ENCODE measurements at places on chromosomes 2 and 18.

- DNase-seq, result no peak
Measured at GRCh38 chr2:118816669-118817068, 30.8 kb downstream of the EN1 start.

DNA sequence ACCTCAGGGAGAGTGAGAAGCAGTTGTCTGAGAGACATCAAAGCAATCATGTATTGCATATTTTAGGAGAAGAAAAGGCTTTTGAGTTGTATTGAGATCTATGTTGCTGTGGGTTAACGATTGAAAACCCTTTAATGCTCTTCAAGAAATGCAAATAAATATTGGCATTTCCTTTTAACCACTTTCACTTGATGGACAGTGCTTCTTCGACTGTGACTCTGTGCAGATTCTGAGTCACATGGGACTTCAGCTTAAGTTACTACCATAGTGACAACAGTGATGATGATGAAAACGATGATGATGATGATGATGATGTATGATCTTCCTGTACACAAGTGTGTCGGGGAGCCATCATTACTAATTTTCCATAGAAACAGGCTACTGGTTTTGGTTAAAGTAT lies 181.8 kb downstream of the AKAIN1 start:
- DNase-seq, result no peak

- DNase-seq, result no peak
Measured at GRCh38 chr2:203804764-203805485, 62.6 kb upstream of the CTLA4 start.

- DNase-seq, result no peak
Measured at GRCh38 chr2:215653344-215654030, 217.6 kb upstream of the FN1 start.

DNA sequence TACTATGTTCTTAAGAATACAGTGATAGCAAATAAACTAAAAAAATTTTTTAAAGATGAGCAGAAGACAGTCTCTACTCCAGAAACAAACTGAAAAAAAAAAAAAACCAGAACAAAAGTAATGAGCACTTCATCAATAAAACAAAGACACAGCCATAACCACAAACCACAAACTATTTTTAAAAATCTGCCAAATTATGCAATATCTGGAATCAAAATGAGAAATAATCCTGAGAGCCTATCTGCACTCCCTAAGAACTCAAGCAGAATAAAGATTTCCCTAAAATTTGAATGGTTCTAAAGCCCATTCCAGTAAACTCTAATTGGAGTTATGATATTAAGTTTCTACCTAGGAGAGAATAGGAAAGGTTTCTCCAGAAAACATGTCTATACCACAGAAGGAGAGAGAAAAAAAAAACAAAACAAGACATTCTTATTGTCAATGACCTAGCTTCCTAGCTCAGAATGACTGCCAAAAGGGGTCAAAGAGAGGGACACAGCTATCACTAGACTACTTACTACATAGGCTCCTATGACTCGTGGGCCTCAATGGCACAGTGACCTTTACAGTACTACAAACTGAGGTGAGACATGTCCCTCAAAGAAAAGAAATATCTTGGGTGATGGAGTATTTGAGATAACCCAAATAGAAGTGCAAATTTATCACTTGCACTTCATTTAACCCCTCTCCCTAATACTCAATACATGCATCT lies 262.8 kb downstream of the ZEB2 start:
- DNase-seq, result no peak

- DNase-seq, result no peak
Measured at GRCh38 chr2:13578547-13578946, 861.8 kb downstream of the TRIB2 start.

GRCh38 chr2:144330951-144331673 lies 188.8 kb downstream of the ZEB2 start:
- DNase-seq, result no peak

GRCh38 chr2:26652361-26653041 lies 11.3 kb upstream of the CIB4 start:
- no peak for DNase-seq

GRCh38 chr2:113351375-113352355 lies 72.9 kb upstream of the PAX8 start:
- no peak for DNase-seq

- no peak for DNase-seq
Measured at GRCh38 chr18:79252904-79253633, 142.7 kb upstream of the NFATC1 start.

DNA sequence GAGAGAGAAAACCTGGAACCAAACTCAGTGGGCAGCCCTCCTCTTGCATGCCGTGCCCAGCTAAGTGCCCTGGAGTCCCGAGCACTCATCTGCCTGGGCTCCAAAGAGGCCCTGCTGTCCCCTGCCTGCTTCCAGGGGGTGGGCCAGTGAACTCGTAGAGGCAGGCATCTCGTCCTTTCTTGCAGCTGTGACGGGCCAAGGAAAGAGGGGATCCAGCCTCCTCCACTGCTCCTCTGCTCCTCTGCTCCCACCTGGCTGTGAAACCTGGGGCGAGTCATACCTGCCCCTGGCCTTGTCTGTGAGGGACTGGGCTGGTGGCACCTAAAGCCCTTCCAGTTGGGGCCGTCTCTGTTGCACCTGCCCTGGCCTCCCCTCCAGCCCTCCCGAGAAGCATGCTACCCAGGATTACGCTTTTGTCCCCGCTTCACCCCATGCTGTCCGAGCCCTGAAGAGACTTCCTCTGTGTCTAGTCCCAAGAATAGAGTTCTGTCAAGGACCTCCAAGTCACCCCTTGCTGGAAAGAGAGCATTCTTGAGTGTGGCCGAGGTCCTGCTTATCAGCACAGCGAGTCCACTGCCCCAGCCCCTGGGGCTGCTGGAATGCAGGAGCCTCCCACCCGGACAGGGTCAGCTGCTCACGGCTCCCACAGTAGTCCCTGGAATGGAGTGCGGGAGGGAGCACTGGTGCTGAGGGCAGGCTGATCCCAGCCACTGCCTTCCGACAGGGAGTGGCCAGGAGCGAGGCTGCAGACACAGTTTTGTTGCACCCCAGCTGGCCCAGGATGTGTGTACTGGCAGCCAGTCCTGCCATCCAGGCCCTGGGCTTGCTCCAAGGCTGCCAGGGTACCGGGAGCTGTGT lies 14.3 kb downstream of the KCNK3 start:
- no peak for DNase-seq

- no peak for DNase-seq
Measured at GRCh38 chr2:43707255-43708015, 31.2 kb upstream of the C1GALT1C1L start.

DNA sequence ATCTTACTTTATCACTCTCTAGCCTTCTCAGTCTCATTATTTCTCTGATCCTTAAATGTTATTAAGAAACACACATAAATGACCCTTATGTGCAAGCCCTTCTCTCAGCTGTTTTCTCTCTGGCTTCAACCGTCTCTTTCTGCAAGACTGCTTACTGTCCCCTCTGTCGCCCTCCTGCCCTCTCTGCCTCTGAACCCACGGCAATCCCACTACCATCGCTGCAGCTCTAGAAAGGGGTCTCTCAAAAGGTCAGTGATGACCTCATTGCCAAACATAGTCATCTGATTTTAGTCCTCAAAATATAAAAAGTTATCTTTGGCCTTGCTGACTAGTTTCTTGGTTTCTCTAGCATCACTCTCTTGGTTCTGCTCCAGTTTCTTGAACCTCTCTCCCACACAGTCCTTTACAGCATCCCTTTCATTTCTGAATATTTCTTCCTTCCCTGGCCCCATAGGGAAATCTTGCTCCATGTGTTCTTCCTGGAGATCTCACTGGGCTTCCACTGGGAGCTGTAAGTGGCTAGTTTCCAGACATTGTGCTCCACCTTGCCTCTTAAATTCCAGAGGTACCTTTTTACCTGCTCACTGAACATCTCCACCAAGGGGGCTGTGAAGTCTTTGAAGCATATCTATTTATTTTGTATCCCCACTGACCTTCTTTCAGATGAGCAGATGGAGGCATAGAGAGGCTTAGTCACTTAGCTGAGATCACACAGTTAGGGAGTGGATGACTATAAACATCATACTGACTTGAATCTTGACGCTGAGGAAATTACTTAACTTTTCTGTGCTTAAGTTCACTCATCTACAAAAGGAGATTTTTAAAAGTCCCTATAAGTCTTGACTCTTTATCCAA lies 96.2 kb downstream of the PDE1A start:
- no peak for DNase-seq

GRCh38 chr2:119431976-119432850 lies 559 bp downstream of the TMEM37 start:
- no peak for DNase-seq

- DNase-seq, result no peak
Measured at GRCh38 chr2:157258520-157259326, 1.2 kb downstream of the GALNT5 start.

DNA sequence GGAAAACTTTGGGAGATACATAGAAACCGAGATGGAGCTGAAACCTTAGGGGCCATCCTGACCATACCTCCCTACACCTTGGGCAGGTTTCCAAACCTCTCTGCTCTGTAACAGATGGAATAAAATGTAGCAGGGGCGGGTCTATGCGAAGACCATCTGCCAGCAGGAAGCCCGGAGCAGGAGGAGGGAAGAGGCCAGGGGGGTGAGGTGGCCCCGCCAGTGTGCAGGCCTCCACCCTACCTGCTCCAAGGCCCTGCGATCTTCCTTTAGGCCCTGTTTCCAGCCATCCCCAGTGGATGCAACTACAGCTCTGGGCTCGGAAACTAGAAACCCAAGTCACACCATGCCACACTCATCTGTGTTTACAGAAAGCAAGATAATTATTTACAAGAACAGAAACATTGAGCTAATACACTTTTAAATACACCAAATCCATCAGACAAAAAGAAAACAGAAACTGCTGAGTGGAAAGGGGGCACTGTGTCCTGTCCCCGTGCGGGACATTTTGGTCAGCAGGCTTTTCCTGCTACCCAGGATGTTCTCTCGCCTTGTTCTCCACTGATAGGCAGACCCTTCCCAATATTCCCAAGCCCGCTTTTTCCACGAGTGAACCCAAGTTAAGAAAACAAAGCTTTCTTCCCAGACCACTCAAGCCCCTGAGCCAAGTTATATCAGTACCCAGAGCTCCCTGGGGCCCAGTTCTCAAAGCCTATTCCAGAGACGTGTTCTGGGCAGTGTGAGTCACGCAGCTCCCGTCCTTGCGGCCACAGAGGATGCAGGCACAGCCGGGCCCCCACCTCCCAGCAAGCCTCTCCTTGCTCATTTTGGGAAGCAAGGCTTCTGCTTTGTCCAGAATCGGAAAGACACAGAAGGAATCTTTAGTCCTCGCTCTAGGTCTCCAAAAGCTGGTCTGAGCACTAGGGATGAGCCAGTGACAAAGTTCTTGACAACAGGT lies 17.3 kb downstream of the CIB4 start:
- DNase-seq, result no peak

DNA sequence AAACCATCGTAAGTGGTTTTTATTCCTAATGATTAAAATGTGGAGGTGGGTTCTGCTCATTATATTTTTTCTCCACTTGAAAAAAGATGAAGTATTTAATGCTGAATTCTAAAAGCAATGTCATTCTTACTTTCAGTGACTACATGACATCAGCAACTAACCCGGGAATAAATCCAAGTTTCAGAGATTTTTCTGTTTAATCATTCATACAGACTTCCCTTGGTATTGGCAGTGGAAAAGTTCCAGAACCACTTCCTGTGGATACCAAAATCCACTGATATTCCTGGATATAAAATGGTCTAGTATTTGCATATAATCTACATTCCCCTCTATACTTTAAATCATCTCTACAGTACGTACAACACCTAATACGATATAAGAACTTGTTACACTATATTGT lies 128.6 kb downstream of the ZNF532 start:
- no peak for DNase-seq

GRCh38 chr2:151718247-151718646 lies 16.0 kb downstream of the NEB start:
- no peak for DNase-seq

DNA sequence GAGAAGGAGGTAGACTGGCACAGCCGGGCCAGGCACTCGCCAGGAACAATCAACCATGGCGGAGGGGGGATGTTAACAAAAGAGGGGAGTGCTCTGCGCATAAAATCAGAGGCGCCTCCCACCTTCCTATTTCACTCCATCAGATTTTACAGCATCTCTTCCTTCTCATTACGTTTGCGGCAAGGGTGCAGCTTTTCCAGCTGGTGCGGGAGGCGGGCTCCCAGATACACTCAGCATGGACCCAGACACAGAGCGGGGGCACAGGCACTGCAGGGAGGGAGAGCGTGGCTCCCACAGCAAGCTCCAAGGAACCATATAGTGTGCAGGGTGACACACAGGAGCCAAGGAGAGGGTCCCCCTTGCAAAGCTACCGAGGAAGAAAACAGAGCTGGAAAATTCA lies 176.3 kb downstream of the EIPR1 start:
- no peak for DNase-seq

GRCh38 chr2:9300214-9300613 lies 93.6 kb downstream of the ASAP2 start:
- DNase-seq, result no peak

DNA sequence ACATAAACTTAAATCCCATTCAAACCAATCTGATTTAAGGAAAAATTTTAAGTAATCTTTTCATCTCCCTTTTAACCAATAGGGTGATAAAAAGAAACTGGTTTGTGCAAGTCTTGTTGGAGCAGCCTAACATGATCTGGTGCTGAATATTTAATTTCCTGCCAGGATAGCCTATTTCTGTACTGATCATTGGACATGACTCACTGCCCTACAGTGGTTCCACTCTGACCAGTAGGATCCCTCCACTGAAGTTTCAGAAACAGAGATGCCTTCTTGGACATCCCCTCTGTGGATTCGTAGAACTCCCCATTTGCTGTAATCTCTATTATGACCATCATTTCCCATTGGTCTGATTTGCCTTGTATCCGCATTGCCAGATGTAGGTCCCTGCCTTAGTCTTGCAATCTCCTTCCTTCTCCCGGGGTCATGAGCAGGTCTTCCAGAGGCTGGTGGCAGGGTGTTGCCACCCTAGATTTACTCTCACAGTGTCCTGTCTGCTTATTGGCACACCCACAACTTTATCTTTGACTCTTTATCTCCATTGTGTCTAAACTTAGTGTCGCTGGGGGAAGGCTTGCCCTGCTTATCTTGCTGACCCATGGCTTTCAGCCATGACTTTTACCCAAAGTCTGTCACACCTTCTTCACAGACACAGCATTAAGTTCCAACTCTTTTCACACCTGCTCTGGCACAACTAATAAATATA lies 12.3 kb upstream of the SETBP1 start:
- no peak for DNase-seq

- DNase-seq, result no peak
Measured at GRCh38 chr2:149331023-149331400, 625 bp downstream of the LYPD6 start.

DNA sequence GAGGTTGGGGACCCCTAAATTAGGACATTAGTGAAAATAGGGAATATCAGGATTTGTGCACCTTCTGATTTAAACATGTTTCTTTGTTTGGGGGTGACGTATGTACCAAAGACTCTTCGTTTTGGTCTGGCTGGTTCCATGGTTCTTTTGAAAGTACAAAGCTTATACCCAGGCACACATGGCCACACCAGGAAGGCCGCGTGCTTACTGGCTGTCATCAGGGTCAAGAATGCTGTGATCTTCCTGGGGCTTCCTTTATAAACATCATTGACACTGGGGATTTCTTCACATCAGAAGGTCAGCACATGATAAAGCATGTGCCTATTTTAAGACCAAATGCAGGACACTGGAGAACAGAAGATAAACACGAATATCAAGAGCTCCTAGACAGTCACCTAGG lies 230.6 kb upstream of the ID2 start:
- DNase-seq, result no peak

- DNase-seq, result no peak
Measured at GRCh38 chr2:40227210-40227609, 224.7 kb downstream of the SLC8A1 start.

GRCh38 chr2:119734047-119734446 lies 25.7 kb upstream of the PTPN4 start:
- DNase-seq, result no peak

- no peak for DNase-seq
Measured at GRCh38 chr2:80058562-80058961, 246.0 kb downstream of the LRRTM1 start.

- DNase-seq, result peak; percentile 62
Measured at GRCh38 chr2:200905618-200906296, 16.6 kb downstream of the NIF3L1 start.

Measured in HEK293T (cell line).